Mucosa of descending colon (tissue), 3 donors: ENCODE measurements at places on chromosomes 3 and 15.

GRCh38 chr15:49418811-49419210 is 4.2 kb upstream of the FGF7 start:
- no peak for DNase-seq

DNA sequence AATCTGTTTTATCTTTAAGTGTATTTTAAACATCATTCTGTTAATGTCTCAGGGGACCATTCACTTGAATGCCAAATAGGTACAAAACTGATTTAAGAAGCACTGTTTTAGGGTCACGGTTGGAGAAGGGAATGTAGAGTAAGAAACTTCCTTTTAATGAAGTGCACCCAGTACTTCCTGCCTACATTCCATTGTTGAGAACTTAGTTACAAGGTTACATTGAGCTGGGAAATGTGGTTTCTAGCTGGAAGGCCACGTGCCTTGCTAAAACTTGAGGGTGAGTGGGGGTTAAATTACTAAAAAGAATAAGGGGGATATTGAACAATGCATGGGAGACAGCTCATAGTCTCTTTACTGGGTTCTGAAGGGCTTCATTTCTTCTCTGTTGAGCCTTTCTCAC is 78.3 kb upstream of the TBC1D5 start:
- no peak for DNase-seq

DNA sequence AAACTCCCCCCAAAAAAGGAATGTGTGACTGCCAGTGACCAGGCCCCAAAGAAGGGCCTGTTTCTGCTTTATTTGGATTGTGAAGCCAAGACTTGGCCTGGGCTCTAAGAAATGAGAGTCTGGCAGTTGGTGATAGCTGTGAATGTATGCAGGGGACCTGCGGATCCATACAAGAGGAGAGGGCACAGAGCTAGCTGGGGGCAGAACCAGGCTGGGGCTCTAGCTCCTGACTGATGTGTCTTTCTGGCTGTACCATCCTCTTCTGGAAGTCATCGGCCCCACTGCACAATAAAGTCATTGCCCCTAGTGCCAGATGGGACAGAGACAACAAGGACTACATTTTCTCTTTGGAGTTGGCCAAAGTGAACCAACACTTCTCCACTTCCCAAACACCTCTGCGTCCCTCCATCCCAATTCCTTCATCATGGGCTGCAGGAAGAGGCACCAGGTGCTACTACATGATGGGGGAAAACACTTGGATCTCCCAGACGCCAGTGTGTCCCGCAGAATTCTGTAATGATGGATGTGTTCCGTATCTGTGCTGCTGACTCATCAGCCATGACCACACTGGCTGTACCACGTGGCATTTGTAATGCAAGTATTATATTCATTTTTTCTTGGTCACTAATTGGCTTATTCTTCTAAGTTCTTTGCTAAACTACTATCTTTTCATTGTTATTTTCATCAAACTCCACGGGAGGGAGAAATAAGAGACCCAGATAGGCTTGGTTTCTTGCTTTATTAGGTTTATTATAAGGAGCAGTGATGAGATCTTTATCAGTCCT is 1.7 kb upstream of the PLA2G4F start:
- DNase-seq = no peak

DNA sequence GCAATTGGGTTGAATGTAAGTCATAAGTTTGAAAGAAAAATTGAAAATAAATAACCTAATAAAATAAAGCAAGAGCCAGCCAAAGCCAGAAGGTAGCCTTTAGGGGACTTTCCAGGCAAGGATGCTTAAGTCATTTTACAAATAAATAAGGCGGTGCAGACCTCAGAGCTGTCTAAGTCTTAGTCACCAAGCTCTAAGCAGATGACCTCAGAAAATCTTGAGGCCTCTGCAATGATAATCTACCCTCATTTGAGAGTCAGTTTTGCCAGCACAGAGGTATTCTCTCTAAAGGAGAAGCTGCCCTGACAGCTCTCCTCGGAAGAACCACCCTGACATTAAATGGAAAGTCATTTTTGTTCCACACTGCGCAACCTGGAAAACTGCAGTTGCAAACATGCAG is 113.9 kb downstream of the OXNAD1 start:
- DNase-seq = no peak

- DNase-seq = no peak
These were observed 227.8 kb upstream of the LYSMD4 start for GRCh38 chr15:99961011-99961441.

GRCh38 chr3:58658508-58658907 is 8.1 kb downstream of the FAM3D start:
- no peak for DNase-seq

DNA sequence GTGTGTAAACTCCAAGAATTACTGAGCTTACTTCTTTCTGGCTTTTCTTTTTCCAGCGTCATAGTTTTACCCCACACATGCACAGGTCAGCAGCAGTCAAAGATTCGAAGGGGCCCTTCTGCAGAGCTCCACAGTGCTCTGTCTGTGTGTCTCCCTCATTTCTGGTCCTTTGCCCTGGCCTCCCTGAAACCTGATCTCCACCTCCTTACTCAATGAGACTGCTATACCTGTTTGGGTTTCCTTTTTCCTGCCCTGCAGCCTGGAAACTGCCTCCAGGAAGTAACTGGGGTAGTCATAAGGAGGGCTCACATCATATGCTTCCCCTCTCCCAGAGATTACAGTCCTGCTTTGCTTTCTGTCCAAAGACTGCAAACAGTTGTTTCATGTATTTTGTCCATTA is 82.8 kb upstream of the TNIK start:
- no peak for DNase-seq

GRCh38 chr15:94387849-94388441 is 156.6 kb downstream of the MCTP2 start:
- DNase-seq = no peak

GRCh38 chr3:154428286-154429206 is 1.4 kb downstream of the GPR149 start:
- no peak for DNase-seq

DNA sequence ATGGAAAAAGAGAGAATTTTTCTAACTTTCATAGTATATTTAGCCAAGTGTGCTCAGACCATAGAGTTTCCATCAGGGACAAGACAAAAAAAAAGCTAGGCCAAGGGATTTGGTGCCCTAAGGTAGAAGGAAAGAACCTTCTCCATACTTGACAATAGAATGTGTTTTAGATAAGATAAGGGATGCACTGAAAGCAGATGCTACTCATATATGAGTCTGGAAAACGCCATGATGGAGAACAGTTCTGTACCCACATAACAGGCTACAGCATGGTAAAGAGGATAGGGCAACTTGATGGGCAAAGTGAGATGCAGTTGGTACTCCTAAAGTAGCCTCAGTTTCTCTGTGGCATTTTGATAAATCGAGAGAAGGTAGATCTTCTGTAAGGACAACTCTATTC is 216.4 kb upstream of the NECTIN3 start:
- DNase-seq = no peak

DNA sequence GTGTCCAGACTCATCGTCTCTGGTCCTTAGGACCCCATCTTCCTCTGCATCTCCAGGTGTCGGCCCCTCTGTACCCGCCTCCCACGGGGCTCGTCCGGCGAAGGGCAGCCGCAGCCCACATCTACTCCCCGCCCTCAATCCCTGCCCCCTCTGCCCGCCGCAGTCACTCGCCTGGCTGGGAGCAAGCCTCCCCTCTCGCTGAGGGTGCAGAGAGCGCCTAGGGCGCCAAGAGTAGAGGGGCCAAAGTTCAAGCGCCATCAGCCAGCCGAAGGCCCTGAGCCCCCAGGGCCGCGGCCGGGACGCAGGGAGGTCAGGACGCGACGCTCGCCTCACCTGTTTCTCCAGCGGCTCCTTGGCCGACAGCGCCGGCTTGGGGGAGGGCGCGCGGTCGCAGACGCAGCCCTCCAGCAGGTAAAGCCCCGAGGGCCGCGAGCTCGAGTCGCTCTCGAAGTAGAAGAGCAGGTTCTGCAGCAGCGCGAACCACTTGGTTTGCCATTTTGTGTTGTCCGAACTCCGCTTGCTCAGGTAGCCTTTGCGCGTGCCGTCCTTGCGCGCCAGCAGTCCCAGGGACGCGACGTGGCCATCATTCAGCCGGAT is 592 bp downstream of the RASGRF1 start:
- DNase-seq = no peak
